Heart left ventricle (tissue), 16 donors: ENCODE measurements at places on chromosomes 3 and 15. TPM values are rescaled to one million over a fixed set of nuclear protein-coding genes. Genes with fewer than 3 reads are reported as not detected.
A peak's percentile ranks its signal among the peaks of the same experiment; 100 is the strongest.

GRCh38 chr3:107769882-107770281 is 247.1 kb downstream of the BBX start:
- DNase-seq, result no peak

GRCh38 chr3:10766049-10766705 is 49.9 kb upstream of the SLC6A11 start:
- DNase-seq, result no peak

GRCh38 chr3:197356741-197357140 is 58.3 kb upstream of the DLG1 start:
- DNase-seq, result no peak

DNA sequence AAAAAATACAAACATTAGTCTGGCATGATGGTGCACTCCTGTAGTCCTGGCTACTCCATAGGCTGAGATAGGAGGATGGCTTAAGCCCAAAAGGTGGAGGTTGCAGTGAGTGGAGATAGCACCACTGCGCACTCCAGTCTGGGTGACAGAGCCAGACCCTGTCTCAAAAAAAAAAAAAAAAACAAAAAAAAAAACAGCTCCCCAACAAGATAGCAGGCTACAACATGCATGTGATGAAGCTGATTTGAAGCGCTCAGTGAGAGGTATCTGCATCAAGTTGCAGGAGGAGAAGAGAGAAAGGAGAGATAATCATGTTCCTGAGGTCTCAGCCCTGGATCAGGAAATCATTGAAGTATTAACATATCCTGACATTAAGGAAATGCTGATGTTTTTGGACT is 608 bp upstream of the PPCDC start:
- DNase-seq, result no peak

DNA sequence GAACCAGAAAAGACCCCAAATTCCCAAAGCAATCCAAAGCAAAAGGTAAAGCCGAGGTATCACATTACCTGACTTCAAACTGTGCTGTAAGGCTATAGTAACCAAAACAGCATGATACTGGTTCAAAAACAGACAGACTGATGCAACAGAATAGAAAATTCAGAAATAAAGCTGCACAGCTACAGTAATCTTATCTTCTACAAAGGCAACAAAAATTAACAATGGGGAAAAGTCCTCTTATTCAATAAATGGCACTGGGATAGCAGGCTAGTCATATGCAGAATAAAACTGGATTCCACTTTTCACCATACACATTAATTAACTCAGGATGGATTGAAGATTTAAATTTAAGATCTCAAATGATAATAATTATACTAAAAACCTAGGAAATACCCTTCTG is 392.6 kb upstream of the CBLB start:
- no peak for DNase-seq

- DNase-seq, result no peak
These were observed 103.3 kb downstream of the PCCB start for GRCh38 chr3:136353461-136353860.

DNA sequence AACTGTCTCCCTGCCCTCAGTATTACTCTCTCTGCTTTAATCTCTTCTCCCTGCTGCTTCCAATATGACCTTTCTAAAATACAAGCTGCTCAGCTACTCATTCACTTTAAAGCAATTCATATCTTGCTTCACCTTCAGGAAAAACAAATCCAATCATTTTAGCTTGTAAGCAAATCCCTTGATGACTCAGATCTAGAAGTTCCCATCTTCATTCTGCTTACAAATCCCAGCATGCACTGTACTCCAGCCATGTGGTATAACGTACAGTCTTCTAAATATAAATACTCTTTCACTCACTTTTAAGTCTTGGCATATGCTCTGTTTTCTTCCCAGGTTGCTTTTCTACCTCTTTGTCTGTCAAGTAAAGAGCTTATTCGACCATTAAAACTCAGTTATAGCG is 1009.1 kb upstream of the SEMA6D start:
- DNase-seq, result no peak

GRCh38 chr3:18086760-18087159 is 338.4 kb downstream of the SATB1 start:
- no peak for DNase-seq

DNA sequence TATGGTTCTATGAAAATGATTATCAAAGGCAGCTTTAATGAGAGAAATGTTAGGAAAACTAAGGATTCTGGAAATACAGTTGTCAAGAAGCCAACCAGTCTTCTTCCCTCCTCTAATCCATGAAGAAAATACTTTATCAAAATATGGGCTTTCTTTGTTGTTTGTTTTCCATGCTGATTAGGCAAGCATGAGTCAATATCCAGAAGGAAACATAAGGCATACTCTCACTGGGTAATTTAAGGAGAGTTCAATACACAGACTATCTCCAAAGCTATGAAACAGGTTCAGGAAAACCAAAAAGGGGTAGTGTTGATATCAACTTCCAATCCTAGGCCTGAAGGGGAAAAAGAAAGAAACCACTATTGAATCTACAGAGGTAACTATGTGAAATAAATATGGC is 68.7 kb upstream of the CMC1 start:
- DNase-seq, result no peak

- DNase-seq, result no peak
These were observed 83.7 kb downstream of the SEC22A start for GRCh38 chr3:123285479-123285878.

DNA sequence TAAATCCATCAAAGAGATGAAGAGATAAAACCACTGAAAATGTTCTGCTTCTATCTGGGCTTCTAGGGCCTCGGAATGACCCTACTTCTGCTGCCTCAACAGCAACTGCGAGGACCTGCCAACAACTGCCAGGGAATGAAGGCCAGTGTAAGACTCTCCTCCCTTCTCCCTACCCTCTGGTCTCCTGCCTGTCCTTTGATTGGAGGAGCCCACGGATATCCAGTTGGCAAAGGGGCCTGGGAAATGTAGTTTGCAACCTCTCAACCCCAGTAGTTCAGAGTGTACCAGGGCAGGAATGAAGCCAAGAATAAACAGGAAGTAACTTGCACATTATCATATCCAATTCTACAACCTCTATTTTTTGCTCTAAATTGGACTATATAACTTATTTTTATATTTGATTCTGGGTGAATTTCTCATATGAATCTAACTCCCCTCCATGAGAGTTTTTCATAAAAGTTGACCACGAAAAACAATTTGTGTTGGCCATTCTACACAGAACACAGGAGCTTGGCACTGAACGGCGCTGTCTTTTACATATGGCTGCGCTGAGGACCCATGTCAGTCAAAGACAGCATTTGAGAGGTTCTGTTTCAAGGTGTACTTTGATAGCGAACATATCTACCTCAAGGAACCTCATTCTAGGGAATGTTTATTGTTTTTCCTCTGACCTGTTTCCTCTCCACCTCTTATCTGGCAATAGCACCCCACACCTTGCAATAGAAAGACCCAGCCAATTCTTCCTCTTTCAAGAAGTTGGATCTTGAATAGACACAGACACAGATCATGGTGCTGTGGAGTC is 91.1 kb upstream of the RNF7 start:
- DNase-seq, result peak; percentile 28

DNA sequence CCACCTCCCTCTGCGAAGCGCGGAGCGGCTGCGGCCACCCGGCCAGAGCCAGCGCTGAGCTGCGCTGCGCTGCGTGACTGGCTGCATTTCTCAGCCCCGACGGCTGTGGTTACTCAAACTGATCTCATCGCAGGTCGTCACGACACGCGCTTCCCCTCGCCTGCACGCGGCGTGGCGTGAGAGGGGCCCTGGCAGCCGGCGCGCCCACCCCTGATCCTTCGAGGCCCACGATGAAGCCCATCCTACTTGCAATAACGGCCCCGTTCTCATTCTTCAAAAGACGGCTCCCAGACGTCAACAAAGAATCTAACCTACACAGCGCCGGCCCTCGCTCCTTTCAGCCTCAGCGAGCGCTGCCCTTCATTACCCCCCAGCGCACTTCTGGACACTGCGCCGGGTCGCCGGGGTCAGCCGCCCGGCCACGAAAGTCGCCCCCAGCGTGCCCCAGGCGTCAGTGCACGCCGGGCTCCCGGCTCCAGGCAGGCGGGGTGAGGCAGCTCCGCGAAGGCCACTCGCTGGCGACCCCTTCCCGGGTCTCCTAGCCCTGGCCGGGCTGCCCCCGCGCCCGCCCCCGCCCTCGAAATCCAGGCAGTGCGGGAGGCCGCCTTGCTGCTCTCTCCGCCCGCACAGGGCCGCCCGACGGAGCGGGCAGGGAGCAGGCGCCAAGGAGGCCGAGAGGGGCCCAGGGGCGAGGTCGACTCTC is 9.9 kb upstream of the LEKR1 start:
- peak; percentile 45 for DNase-seq

DNA sequence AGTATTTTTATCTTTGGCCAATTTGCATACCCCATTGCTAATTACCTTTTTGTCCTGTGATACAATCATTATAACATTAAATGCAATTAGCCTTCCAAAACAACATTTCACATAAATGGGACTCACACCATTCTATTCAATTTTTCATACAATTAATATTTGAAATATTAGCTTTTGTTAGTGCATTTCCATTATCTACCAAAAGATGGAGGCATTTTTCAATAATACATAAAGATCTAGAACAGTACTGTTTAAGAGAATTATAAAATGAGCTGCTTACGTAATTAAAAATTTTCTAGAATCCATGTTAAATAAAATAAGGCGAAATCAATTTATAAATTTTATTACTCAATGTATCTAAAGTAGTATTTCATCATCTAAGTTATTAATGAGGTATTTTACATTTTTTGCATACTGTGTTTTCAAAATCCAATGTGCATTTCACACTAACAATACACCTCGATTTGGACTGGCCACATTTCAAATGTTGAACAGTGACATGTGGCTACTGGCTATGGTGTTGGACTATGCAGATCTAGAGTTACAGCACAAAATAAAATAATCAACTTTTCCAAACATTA is 74.3 kb downstream of the TJP1 start:
- DNase-seq, result no peak

- no peak for DNase-seq
These were observed 8.2 kb downstream of the ZIC4 start for GRCh38 chr3:147397875-147398812.

DNA sequence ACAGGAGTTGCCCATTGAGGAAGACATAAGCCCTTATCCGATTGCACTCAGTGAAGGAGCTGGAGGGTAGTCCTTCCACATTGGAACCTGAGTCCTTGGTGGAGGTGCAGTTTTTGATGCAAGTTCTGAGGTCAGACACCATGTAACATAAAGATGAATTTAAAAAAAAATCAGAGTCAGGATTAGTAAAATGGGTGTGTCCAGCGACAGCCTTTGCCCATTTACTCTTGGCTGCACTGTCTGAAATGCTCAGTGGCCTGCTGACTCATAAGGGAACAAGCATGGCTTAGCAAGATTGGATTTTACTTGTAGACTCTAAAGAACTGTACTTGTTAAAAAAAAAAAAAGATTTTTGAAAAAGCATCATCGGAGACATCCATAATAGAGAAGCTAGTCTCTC is 241.1 kb upstream of the TOPAZ1 start:
- no peak for DNase-seq

GRCh38 chr3:158731486-158731885 is 771 bp downstream of the RARRES1 start:
- DNase-seq, result no peak

- no peak for DNase-seq
These were observed 14.6 kb downstream of the ZNF592 start for GRCh38 chr15:84762840-84763572.

GRCh38 chr3:13018561-13019242 is 54.5 kb downstream of the IQSEC1 start:
- DNase-seq, result no peak

DNA sequence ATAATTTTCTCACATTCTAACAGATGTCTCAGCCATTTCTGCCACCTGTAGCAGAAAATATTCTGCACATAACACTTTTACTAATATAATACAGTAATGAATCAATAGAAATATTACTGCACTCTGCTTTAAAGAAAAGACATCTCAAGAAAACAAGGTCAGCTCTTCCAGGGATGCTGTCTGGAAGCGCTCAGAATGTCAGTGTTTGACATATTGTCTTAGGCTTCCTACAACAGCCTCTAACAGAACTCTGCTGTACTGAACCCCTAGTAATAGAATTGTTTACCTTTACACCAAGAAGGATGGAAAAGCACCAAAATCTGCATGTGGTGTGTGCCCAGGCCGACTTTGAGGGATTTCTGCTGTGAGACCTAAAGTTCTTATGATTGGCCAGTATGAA is 61.9 kb upstream of the FSTL1 start:
- no peak for DNase-seq

DNA sequence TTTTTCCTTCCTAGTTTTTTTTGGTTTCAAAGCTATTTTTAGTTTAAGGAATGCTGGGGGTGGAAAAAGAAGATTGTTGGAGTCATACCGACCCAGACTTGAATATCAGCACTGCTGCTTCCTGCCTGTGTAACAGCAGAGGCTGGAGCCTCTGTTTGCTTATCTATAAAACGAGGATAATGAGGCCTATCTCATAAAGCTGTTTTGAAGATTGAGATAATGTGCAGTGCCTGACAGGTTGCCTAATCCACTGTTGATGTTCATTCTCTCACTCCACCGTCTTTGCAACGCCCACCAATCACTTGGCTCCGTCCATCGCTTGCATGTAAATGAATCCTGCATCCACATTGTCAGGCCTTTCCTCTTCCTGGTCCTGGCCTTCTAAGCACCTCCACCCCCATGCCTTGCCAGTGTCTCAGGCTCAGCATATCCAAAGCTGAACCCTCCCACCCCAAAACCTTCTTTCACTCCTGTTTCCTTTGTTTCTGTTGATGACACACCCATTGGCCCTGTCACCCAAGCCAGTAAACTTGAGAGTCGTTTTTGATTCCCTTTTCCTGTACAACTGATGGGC is 94.9 kb downstream of the MEX3B start:
- no peak for DNase-seq

DNA sequence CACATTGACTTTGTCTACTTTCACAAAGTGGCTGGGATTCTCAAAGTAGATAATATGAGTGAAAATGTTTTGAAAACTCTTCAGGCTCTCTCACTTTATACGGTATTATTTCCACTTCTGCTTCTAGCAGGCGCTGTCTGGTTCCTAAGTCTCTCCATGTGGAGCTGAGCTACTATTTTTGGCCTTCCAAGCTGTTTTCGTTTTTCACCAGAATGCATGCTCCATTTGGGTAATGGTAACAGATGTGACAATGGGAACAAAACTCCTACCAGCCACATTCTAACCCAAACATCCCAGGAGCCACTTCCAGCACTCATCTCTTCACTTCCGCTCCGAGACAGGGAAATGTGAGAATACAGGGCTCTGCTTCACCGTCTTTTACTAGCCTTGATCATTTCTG is 586.7 kb downstream of the NTRK3 start:
- DNase-seq, result no peak

Gene STRIT1
- 1.5 TPM for total RNA-seq

Gene SLC24A5
- not detected for total RNA-seq
